ENCODE measurements at places on chromosomes 2 and 18. TPM values are rescaled to one million over a fixed set of nuclear protein-coding genes. Genes with fewer than 3 reads are reported as not detected.

Gene FN1
- total RNA-seq, result 43.4 TPM

DNA sequence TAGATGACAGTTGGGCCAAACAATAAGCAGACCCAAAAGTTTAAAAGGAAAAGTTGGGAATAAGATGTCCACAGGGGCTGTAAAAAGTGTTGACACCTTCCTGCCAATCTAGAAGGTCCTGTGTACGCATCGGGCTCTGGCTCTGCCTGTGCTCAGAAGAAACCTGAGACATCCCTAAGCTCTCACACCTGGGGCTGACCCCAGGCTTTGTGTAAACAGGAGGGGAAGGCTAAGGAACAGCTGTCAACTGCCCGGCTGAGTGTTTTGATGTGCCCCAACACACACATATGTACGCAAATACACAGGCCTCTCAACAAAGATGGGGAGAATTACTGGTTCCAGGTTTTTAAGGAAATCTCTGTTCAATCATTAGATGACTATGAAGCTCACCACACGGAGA lies 59.5 kb downstream of the TMEM131 start:
- no peak for DNase-seq

Gene CDH2
- total RNA-seq, result 0.98 TPM

DNA sequence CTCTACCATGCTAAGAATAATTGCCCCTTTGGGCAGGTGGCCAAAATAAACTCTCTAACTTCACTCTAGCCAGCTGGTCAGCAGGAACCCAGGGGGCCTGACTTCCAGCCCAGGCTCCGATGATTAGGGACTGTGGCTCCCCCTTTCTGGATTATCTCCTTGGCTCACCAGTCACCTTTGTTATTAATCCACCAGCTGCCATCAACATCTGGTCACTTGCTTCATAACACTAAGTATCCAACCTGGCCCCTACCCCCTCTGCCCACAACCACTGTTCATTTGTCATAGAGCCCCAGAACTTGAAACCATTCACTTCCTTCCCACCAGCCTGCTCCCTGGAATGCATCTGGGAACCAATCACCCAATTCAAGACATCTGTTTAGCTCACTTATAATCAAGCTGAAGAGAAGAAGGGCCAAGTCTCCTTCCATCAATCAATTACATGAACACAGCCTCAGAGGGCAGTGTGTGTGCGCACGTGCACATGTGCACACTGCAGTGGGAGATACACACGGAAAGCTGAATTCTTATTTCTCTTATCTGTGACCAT lies 215.1 kb downstream of the ALK start:
- DNase-seq, result no peak

Gene ABCG8
- total RNA-seq, result 0.53 TPM

DNA sequence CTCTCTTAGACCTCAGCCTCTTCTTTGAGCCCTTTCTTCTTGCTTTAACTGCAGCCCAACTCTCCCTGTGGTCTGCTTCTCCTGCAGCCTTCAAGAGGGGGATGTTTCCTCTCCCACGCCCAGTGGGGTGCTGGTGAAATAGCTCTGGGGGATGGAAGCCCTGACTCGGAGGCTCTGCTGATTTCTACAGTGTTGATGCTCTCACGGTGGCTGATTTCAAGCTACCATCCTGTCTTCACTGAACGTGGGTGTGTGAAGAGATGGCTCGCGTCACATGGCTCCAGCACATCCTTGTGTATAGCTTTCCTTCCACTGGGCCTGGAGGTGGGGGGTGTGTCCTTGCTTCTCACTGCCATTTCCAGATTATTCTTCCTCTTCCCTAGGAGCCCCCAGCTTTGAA lies 20.0 kb downstream of the MPP4 start:
- no peak for DNase-seq

DNA sequence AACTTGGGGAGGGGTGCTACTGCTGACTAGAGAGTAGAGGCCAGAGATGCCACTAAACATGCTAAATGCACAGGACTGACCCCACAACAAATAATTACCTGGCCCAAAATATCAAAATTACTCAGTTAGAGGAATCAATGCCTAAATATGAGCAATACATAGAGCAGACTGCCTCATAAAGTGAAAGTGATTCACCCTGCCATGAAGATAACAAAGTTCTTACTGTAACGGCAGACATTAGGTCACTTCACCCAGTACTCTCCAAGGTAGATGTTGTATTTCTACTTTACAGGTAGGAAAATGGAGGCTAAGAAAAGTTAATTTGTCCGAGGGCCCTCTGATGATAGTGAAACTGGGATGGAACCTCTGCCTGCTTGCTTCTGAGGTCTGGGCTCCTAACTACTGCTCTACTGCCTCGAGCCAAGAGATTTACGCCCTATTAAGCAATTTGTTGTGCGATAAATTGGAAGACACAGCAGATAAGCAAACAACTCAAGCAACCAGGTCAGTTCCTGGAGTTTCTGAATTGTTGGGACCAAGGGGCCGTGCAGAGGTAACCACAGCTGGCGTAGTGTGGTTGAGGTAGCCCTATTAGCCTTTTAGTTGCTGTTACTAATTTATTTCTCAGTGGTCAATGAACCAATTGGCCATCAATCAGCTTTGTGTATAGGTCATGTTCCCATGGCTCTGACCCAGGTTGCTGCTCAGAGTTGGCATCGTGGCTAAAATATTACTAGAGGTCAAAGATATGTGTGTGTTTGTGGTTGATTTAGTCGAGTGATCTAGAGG lies 4.8 kb downstream of the DHRS9 start:
- no peak for DNase-seq

GRCh38 chr2:12718711-12719399 lies 2.1 kb downstream of the TRIB2 start:
- DNase-seq, result no peak

GRCh38 chr2:160124571-160124970 lies 62.2 kb upstream of the PLA2R1 start:
- no peak for DNase-seq

Gene UGT1A3
- total RNA-seq, result 3.0 TPM

Gene MRPL30
- total RNA-seq, result 23.5 TPM

- DNase-seq, result no peak
Measured at GRCh38 chr2:221034026-221034701, 537.9 kb downstream of the EPHA4 start.

Gene EGR4
- total RNA-seq, result not detected

- no peak for DNase-seq
Measured at GRCh38 chr2:149184991-149185390, 145.4 kb upstream of the LYPD6 start.

- DNase-seq, result no peak
Measured at GRCh38 chr2:203462308-203462707, 72.8 kb downstream of the RAPH1 start.

DNA sequence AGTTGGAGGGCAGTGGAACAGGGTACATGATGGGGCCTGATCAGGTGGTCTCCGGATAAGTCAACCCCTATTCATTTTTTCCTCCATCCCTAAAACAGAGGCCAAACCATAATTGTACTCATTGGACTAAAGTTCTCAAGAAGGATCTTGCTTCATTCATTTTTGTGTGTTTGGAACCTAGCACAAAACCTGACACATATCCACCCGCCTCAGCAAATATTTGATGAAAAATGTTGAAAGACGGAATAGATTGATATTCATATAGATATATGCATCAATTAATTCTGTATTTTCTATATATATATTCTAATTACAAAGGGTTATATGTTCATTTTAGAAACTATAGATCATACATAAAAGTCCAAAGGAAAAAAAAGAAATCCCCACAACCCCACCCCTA lies 21.9 kb downstream of the SLC4A1AP start:
- no peak for DNase-seq

DNA sequence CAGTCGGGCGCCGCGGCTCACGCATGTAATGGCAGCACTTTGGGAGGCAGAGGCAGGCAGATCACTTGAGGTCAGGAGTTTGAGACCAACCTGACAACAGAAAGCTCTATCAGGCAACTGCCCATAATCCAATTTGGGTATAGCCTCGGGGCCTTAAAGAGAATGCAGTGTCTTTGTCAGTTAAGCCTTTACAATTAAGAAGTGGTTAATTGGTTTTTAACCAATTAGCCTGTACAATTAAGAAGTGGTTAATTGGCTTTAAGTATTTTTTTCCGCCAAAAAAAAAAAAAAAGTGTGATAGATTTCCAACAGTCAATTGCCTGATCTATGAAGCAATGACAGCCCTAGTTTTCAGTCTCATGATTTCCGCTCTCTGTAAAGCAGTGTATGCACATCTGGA lies 74.6 kb upstream of the NARS1 start:
- DNase-seq, result no peak

GRCh38 chr18:78713069-78713468 lies 266.5 kb upstream of the SALL3 start:
- no peak for DNase-seq

Gene BMP10
- not detected for total RNA-seq

Gene WNT6
- 0.43 TPM for total RNA-seq

DNA sequence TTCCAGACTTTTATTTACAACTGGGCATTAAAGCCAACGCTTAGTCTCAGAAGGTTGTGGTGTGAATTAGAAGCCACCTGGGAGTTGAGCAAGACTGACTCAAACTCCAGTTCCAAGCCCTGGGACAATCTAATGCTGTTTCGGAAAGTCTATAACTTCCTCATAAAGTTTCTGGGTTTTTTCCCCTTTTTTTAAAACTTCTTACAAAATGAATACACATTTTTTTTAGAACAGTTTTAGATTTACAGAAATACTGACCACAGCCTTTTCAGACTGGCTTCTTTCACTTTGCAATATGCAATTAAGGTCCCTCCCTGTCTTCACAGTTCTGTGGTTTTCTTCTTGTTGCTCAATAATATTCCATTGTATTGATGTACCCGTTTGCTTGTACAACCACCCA lies 115.9 kb upstream of the TWIST2 start:
- DNase-seq, result no peak

DNA sequence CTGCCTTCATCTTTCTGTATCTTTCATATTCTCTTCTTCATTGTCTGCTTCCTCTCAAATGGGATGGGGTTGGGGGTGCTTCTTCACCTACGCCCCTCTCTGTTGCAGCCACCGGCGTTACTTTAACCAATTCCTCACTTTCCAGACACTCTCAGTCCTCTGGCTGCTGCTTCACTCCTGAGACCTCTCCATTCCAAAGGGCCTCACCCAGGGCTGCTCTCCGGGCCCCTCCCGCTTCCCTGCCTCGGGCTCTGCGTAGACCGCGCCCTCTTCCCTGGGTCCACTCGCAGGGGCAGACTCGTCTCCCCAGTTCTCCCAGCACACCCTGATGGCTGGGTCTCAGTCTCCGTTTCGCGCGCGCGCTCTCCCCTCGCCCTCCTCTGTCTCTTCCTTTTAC lies 926 bp downstream of the SERPINB8 start:
- peak; percentile 69 for DNase-seq

Gene FHOD3
- 1.3 TPM for total RNA-seq
